Activated CD4-positive, CD25-positive, alpha-beta regulatory T cell treated with anti-CD3 and anti-CD28 coated beads, Interleukin-2, amount 50 U/mL, for 72 hours (primary cell): ENCODE measurements at places on chromosomes 11 and 22.

DNA sequence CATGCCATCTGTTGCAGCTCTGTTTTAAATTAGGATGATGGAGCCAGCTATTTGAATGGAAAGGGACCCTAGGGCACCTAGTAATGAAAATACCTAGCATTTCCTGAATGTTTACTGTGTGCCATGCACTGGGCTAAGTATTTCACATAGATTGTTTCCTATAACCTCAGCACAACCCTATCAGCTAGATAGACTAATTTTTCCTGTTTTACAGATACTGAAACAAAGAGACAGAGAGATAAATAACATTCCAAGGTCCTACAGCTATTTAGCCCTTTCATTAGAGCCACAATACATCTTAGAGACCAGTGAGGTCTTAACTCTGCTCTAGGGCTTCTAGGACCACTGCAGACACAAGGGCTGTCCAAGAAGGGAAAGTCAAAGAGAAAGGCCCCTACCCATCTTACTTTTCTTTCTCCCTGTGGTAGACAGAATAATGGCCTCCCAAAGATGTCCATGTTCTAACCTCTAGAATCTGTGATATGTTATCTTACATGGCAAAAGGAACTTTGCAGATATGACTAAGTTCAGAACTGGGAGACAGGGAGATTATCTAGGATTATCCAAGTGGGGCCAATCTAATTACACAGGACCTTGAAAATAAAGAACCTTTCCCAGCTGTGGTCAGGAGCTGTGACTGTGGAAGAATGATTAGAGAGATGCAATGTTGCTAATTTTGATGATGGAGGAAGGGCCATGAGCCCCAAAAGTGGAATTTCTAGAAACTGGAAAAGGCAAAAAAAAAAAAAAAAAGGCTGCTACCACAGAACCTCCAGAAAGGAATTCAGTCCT lies 157.0 kb downstream of the CCDC34 start:
- DNase-seq: no peak

DNA sequence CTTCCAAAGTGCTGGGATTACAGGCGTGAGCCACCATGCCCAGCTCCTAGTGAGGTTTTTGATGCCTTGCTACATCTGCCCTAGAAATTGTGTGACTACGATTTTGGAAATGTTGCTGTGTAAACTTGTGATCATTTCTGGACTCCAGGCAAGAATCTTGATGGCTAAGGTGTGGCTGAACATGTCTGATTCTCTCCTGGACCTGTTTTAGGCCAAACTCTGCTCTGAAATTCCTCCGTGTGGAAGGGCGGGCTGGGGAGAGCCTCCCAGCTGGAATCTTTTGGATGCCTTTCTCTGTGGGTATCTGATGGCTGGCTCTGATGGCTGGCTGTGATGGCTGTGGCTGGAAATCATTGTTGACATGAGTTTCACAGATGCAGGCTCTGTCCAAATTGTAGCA lies 8.2 kb downstream of the PNPLA3 start:
- no peak for DNase-seq

GRCh38 chr11:46679241-46680163 lies 20.9 kb downstream of the ARHGAP1 start:
- DNase-seq: no peak

- no peak for DNase-seq
These were observed 57.4 kb upstream of the NUP160 start for GRCh38 chr11:47905358-47906059.

DNA sequence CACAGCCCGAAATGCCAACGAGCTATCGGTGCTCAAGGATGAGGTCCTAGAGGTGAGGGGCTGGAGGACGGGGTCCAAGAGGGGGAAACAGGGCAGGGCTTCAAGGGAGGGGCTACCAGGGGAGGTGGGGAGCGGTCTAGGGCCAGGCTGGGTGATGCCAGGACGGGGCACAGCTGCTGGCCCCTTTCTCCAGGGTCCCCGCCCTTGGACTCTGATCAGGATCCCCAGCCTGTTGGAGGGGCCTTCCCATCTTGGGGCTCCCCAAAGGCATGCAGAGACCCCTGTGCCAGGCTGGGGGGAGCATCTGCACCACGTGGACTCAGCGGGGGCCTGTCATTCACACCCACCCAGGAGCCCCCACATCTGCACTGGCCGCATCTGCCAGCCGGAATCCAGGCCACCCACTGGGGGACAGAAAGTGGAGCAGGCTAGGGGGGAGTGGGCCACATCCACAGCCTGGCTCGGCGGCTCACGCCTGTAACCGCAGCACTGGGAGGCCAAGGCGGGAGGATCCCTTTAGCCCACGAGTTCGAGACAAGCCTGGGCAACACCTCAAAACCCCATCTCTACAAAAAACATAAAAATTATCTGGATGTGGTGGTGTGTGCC lies 18.9 kb downstream of the EPS8L2 start:
- DNase-seq: no peak

DNA sequence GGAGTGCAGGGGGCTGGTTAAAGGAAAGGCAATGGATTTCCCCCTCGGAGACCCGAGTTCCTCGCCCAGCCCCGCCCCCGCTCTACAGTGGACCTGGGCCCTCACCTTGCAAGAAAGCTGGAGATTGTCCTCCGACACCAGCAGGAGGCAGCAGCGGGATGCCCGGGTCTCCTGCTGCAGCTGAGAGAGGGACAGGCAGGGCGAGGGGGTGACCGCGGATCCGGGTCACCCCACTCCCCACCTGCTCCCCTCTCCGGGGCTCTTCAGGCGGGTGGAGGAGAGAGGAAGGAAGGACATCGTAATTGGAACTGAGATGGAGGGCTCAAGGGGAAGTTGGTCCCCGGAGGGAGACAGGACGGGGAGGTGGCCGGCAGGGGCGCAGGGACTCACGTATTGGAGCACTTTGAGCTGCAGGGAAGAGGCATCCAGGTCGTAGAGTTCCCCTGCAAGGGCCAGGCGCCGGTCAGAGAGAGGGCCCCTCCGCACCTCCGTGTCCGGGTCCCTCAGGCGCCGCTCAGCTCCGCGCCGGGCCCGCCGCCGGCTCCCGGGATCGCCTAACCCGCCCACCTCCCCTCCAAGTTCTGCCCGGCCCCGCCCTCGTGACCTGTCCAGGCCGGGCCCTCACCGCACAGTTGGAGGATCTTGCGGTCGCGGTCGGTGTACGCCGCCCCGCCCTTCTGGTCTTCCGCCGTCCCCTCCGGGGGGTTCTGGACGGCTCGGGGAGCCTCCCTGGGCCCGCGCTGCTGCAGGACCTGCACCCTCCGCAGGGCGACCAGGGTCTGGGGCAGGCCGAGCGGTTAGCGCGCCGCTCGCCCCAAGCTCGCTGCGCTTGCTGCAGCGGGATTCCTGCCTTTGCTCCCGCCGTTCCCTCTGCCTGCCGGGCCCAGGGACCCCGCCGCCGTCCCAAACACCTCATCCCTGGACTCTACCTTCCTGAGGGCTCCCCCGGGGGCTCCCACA lies 84.1 kb downstream of the PDE2A start:
- peak; percentile 45 for DNase-seq

DNA sequence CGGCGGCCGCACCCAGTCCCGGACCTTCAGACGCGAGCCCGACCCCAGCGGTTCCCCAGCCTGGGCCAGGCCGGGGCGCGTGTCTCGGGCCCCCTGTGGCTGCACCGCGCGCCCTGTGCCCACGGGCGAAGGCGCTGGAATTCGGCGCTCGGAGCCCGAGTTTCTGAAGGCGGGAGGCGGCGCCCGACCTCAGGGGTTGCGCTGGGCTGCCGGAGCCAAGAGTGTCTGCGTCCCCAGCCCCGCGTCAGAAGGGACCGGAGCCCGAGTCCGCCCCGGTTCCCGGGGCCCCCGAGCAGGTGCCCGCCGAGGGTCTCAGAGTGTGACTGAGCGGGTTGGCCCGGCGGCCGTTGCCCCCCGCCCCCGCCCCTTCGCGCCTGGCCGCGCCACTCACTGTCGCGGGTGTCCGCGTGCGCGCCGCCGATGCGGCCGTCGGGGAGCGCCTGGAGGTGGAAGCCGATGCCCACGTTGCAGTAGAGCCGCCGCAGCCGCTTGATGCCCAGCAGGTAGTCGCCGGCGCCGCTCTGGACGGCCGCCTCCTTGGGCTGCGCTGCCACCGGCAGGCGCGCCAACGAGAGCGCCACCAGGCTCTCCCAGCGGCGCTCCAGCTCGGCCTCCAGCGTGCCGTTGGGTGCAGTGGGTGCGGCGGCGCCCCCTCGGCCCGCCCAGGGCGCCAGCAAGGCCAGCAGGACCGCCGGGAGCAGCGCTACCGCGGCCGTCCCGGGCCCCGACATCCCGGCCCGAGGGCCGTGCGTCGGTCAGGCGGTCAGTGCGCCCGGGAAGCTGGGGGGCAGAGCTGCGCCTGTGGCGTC lies 583 bp downstream of the FGF4 start:
- DNase-seq: no peak

DNA sequence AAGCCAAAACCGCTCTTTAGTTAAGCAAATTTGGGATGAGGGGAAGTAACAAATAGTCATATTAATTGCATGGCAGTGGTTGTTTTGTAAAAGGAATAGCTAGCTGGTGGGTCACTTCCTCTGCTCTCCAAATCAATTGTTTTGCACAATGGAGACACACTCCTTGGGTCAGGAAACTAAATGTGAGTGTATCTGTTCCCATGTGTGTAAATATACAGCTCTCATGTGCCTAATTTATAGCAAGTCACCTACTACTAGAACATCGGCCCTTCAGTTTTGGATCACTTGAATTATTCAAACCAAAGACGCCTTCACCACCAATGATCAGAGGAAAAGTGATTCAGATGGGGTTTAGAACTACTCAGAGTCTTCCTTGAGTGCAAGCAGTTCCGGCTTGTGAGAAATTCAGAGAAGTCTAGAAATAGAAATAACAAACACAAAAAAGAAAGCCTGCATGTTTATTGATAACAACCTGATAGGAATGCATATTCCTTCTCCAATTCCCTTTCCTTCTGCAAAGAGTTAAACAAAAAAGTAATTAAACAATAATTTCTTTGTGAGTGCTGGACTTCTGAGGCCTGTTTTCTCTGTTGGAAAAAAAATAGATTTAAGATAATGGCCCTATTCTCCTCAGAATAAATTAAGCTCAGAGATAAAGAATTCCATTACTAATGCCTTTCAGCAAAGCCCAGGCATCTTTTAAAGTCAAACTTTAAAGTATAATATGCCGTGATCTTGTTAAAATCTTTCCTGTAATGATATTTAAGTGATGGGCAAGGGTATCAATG lies 100.4 kb downstream of the KIRREL3 start:
- no peak for DNase-seq

- DNase-seq: no peak
These were observed 771.1 kb upstream of the LUZP2 start for GRCh38 chr11:23725752-23726151.

DNA sequence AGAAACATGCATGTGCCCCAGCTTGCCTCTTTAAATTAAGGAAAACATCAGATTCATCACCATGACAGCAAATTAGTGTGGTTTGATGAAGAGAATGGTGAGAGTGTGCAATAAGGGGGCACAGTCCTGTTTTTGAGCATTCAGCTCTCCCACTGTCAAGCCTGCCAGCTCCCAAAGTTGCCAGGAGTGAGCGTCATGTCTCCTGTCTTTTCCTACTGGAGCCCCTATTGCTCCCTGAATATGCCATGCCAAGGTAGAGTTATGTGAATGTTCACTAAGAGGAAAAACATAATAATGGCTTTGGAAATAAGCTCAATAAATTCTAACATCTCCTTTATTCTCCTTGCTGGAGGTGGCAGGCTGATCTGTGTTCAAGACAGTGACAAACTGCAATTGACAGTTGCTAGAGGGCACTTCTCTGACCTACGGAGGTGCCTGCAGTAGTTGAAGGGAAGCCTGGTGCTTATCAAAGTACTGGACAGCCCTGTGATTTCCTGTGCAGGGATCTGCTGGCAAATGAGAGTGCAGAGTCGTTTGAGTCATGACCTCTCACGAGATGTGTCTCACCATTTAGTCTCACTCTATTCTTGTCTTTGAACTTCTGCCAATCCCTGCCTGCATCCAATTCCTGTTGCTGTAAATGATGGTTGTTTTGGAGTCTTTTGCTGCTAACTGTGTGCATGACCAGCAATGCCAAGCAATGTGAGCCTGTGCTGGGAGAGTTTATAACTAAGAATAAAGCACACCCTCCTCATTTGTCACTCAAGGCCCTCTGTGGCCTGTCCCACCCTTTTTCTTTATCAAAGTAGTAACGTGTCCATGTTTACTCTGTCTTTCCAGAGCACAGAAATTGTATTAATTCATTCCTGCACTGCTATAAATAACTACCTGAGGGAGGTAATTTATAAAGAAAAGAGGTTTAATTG lies 34.8 kb downstream of the MRGPRX2 start:
- no peak for DNase-seq

GRCh38 chr22:46355996-46356471 lies 20.5 kb downstream of the TRMU start:
- DNase-seq: no peak

GRCh38 chr11:65417702-65418430 lies 4.7 kb upstream of the NEAT1 start:
- DNase-seq: peak; percentile 70

- DNase-seq: no peak
These were observed 300.4 kb upstream of the B3GAT1 start for GRCh38 chr11:134712228-134713145.

DNA sequence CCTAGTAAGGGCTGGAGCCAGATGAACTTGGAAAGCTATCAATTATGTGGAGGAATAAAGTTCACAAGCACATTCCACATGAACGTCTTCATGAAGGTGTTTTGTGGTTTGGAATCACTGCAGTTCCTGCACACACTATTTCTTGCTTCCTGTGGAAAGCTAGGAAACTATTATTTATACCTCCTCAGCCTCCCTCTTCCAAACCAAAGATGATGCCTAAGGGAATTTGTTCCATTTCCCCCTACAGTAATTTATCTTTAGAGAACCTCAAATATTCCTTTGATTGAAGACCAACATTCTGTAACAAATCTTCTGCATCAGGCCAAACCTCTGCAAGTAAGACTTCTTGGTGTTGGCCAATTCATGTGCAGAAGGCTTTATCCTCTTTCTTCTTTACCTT lies 115.8 kb upstream of the ARHGAP20 start:
- no peak for DNase-seq

- DNase-seq: no peak
These were observed 157.3 kb upstream of the CTSC start for GRCh38 chr11:88494848-88495247.

DNA sequence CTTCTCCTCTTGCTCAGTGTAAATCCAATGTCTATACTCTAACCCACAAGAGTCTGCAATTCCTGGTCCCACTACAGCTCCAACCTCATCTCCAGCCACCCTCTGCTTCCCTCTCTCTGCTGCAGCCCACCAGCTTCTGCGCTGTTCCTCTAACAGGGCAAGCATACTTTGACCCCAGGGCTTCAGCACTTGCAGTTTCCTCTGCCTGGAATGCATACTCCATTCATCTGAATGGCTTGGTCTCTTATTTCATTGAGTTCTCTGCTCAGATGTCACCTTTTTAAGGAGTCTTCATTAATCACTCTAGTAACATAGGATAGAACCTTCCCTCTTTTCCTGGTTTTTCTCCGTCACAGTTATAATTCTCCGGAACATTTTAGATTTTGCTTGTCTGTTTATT lies 141.6 kb downstream of the BUD13 start:
- no peak for DNase-seq

- DNase-seq: no peak
These were observed 7.0 kb downstream of the PPM1F start for GRCh38 chr22:21945453-21946261.

DNA sequence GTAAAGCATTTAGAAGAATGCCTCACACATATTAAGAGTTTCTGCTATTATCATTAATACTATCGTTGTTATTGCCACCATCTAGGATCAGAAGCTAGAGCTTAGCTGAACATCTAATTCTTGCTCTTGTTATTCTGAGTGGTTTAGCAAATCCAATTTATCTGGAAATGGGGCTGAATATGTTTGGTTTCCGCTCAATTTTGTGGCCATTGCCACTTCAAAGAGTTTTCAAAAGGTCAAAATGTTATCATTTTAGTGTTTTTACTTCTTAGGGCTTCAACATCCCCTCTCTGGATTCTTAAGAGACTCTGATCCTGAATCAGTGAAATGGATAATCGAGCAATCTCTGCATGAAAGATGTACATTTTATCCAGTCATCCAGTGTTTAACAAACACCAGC lies 10.2 kb upstream of the PIK3IP1 start:
- no peak for DNase-seq
